ENCODE measurements at places on chromosomes 6 and 20.

DNA sequence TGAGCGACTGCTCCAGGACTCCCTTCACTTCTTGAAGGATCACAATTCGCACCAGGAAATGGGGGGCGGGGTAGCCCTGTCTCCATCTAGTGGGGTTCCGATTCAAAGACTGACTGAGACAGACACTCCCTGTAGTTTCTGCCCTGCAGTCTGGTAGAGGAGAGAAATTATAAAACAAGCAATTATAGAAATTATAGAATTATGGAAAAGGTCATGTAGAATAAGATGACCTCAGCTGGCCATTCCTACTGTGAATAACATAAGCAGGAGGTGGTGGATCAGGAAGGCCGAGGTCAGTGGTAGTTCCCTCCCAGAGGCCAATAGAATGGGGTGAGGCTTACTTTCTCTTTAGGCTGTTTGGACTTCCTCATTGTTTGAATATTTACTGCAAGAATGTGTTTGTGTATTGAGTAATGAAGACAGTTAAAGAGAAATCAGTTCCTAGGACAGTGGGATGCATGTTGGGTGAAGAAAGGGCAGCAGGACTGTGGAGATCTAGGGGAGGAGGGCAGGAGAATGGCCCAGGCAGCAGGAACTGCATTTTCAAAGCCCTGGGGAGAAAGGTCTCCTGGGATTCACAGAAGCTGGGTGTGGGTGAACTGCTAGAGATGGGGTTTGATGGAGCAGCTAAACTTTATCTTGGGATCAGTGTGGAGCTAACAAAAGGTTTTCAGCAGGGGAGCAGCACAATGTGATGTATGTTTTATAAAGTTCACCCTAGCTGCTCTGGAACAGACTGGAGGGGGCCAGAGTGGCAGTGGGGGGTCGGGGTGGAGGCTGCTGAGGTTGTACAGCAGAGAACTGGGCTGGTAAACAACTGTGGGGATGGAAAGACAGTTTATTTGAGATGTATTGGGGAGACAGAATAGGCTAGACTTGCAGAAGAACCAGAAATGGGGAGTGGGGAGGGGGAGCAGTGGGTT is 2.1 kb downstream of the ZNF341 start:
- DNase-seq, result no peak

DNA sequence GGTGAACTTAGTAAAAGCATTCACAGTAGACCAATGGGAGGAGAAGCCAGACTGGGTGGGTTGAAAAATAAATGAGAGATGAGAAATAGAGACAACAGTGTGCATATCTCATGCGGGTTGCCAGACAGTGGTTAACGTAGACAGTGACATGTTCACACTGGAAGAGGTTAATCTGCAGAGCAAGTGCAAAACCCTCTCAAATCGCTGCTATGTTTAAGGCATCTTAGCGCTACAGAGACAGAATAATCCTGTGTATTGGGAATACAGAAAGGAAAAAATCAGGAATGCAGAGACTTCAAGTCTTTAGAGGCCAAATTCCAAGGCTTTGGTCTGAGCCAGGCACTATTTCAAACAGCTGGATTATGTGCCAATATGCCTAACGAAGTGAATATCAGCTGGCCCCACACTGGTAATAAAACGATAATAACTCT is 107.1 kb downstream of the TSHZ2 start:
- DNase-seq, result no peak

DNA sequence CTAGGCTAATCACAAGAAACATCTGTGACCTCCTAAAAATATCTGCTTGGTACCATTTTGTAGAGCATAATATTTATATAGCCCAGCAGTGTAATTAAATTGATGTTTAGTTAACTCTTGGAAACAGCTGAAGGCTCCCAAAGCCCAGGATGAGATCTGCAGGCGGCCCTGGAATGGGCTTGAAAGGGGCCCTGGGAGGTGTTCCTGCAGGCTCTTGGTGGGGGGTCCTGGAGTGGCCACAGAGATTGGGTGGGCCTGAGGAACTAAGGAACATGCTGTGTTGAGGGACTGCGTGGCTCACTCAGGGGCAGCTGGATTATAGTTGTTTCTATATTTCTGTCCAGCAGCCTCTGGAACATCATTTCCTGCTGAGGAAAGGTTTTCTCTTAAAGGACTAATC is 9.2 kb downstream of the SCP2D1 start:
- DNase-seq, result no peak

- no peak for DNase-seq
Measured at GRCh38 chr6:33949111-33949510, 145.3 kb upstream of the MLN start.

- DNase-seq, result no peak
Measured at GRCh38 chr6:133969921-133970295, 16.9 kb downstream of the TBPL1 start.

DNA sequence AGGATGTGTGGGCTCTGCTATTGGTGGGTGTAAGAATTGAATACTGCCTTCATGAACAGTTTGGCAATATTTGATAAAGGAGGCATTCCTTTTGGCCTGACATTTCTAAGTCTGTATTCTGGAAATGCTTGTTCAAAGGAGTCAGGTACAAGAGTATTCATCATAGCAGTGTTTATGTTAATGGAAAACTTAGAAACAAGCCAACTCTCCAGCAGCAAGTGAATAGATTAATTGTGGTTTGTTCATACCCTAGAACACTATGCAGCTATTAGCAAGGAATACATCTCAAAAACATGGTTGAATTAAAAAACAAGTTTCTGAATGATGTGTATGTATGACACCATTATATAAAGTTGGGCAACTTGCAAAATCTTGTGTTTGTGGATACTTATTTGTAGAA is 195.8 kb downstream of the ZFAND3 start:
- DNase-seq, result no peak

GRCh38 chr6:135159531-135159930 is 21.6 kb upstream of the MYB start:
- DNase-seq, result no peak

DNA sequence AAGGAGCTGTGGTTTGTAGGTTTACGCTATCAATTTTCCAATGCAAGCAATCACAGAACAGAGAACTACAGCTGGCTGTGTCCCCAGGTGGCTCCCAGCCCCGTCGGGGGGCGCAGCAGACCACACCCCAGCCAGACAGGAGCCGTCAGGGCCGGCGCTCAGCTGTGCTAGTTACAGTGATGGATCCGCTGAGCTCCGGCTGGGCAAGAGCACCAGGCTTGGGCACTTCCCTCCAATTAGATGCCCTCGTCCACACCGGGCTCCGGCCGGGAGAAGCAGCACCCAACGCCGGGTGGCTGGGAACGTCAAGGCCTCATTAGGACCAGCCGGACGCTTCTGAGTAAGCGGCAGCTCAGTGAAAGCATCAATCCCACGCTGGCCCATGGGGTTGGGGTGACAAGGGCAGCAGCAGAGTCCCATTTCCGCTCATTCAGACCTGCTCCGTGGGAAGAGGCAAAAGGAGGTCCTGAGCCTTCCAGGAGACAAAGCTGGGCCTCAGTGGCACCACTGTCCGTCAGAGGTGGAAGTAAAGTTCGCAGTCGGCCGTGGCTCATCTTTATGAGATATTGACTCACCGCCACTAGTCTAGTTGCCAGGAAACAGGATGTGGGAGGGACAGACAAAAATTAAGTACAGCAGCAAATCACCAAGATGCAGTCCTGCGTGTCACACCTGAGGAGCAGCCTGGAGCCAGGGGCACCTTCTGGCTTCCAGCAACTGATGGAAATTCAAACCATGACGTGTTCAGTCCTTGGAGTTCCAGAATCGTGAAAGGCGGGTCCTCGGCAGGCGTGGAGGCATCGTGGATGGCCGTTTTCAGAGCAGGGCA is 164.1 kb downstream of the TAF4 start:
- no peak for DNase-seq

GRCh38 chr6:134932098-134932497 is 17.8 kb downstream of the ALDH8A1 start:
- DNase-seq, result no peak

GRCh38 chr20:22617160-22617559 is 32.8 kb upstream of the FOXA2 start:
- DNase-seq, result no peak

DNA sequence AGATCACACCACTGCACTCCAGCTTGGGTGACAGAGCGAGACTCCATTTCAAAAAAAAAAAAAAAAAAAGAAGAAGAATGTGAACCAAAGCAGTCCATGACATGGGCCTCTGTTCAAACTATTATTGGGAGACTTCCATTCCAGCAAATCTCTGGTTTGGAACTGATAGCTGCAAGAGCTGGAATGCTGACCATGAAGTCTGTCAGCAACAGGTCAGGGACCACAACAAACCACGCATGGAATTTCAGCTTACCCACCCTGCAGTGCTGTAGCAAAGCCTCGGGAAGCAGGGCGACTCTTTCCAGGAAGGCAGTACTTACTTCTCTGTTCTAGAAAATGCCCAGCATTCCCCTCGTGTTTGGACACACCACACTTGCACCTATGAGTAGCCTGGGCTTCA is 34.1 kb upstream of the TBC1D7 start:
- DNase-seq, result no peak

DNA sequence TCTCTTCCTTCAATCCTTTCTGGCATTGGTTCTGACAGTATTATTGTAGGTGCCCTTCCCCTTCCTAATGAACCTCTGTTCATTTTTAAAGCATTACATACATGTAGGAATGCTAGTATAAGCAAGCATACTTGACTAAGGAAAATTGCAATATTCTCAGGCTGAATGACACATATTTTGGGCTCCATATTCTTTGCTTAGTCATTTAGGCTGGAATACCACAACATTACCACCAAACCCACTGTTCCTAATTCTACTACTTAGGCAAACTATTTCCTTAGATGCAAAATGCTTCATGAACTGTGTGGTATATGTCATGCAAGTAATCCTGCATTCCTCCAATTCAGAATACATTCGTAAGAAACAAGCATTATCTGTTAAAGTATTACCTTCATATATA is 113.9 kb downstream of the PRDM1 start:
- DNase-seq, result no peak

- DNase-seq, result no peak
Measured at GRCh38 chr6:81465859-81466258, 286.6 kb downstream of the TENT5A start.

GRCh38 chr20:51650685-51651134 is 108.2 kb upstream of the NFATC2 start:
- no peak for DNase-seq

- no peak for DNase-seq
Measured at GRCh38 chr6:112337209-112337638, 9.9 kb upstream of the RFPL4B start.

DNA sequence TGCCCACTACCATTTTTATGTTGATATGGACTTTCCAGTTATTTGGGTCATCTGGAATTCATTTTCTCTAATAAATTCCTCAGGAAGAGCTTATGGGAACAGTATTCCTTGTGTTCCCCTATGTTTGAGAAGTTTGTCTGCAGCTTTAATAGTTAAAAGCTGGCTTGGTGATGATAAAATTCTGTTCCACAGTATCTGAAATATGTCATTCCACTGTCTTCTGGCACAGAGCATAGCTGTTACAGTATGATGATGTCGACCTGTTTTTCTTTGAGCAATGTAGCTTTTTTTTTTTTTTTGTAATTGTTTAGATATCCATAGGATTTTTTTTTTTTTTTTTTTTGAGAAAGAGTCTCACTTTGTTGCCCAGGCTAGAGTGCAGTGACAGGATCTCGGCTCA is 43.2 kb downstream of the NCOA3 start:
- no peak for DNase-seq

DNA sequence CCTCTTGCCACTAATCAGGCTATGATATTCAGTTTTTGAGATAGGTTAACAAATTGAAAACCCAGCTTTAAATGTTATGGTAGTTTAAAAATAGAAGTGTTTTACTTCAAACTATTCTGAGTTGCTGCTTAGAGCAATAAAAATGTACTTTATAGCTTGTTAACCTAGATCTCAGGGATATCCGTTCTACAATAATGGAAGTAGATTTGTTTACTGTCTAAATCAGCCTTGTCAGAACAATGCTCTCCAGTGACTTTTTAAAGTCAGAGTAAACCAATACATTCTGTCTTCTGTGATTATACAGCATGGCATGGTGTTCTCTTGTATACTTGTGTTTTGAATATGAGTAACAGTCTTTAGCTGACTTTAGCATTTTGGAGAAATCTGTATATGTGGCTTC is 161.5 kb downstream of the PACRG start:
- DNase-seq, result no peak

- DNase-seq, result no peak
Measured at GRCh38 chr6:34318499-34319470, 70.0 kb upstream of the SMIM29 start.

DNA sequence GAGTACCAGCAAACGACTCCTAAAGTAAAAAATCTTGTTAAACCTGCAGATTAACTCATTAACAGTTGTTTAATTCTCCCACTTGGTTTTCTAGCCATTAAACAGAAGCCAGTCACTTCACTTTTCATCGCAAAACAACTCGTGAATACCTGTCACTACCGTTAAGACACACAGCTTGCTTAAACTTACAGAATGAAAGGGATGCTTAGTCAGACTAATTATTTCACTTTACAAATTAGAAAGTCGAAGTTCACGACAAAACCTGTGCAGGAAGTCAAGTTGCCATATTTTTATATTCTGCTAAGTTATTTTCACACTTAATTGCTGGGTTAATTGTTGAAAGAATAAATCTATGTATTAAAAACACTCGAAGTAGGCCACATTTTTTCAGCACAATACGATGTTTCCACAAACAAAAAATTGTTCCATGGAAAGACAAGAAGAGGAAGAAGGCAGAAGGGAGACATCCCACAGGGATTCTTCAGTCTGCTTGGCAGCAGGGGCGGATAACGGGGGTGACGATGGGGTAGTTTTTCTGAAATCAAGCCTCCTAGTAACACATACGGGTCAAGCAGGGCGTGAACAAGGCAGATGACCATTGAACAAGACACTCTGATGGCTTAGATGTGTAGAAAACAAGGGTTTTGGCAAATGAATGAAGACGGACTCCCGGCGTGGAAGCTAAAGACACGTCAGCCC is 933 bp downstream of the SSR1 start:
- no peak for DNase-seq

DNA sequence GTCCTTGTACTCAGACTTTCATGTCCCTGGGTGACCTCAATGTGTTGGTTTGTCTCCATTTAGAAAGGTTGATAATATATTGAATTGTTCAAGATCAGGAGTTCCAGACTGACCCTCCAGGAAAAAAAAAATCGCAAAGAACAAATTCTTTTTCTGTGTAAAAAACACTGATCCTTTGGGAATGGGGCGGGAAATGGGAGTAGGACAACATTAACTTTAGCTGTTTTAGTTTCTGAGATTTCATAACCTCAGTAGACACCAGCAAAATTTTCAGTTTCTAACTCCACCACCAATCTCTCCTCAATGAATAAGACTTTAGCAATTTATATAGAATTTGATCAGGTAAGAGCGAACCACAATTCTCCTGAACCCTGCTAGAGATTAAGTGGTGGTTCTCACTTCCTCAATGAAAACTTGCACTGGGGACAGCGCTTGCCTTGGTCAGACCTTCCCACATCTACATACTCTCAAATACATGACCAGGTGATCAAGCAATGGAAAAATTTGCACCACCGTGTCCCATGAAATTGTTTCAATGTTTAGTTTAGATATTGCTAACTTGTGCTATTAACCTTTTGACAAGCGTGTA is 231.2 kb upstream of the PLN start:
- DNase-seq, result no peak

All from activated T-helper 1 cell treated with anti-CD3 and anti-CD28 coated beads, Interleukin-2, amount 50 U/mL, for 16 hours (primary cell).